Pulmonary artery endothelial cell (primary cell): ENCODE measurements at places on chromosomes 16 and 17.

DNA sequence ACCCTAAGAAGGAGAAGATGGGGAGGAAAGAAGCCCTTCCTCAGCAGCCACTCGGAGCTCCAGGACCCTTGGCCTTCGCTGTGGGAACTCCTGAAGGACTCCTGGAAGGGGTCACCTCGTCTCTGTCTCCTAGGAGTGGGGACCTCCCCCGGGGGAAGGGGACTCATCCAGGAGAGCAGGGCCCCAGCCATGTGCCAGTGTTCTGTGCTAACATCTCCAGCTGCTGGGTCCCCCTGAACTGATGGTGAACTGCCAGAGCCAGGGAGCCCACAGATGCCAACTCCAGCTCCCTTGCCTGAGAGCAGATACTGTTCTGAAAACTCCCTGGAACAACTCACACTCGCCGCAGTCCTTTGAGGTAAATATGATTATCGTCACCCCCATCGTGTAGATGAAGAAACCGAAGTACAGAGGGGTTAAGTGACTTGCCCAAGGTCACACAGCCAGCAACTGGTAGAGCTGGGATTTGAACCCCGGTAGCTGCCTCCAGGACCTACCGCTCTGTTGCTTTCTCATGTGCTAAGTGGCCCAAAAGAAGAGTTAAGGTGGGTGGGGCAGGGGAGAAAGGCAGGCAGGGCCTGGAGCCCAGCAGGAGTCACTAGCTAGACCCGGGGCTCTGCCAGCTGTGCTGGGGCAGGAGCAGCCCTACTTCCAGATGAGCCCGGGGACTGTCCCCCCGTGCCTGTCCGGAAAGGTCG lies 10.5 kb downstream of the TIMM22 start:
- no peak for DNase-seq

- no peak for DNase-seq
Observed at GRCh38 chr17:6641247-6641863, 495 bp downstream of the TXNDC17 start.

DNA sequence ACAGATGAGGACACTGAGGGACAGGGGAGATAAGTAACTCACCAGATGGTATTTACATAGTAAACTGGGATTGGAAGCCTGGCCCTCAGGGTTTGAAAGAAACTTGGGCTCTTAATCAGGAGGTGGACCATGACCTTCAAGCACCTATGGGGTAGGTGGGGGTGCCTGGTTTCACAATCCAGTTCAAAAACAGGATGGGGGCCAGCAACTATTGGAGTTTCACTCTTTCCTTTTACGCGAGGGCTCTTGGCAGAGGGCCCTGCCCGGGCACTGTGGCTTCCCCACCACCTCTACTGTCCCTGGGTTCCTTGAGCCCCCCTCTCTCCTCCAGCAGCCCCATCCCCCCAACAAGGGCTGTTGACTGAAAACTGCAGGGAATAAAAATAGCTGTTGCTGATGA lies 11.3 kb upstream of the PRR29 start:
- no peak for DNase-seq

DNA sequence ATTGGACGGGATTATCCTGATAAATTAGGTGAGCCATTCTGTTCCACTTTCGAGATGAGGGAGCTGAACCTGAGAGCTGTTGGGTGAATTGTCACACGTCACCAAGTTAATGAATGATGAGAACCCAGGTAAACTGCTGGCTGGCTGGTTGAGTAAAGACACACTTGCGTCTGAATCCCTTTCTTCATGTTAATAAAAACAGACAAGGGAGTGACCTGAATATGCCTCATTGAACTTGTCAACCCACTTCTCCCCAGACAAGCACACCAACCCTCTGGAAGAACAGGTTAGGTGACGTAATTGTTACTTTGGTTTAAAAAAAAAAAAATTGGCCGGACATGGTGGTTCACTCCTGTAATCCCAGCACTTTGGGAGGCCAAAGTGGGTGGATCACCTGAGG lies 400.9 kb upstream of the CDH5 start:
- DNase-seq = no peak

DNA sequence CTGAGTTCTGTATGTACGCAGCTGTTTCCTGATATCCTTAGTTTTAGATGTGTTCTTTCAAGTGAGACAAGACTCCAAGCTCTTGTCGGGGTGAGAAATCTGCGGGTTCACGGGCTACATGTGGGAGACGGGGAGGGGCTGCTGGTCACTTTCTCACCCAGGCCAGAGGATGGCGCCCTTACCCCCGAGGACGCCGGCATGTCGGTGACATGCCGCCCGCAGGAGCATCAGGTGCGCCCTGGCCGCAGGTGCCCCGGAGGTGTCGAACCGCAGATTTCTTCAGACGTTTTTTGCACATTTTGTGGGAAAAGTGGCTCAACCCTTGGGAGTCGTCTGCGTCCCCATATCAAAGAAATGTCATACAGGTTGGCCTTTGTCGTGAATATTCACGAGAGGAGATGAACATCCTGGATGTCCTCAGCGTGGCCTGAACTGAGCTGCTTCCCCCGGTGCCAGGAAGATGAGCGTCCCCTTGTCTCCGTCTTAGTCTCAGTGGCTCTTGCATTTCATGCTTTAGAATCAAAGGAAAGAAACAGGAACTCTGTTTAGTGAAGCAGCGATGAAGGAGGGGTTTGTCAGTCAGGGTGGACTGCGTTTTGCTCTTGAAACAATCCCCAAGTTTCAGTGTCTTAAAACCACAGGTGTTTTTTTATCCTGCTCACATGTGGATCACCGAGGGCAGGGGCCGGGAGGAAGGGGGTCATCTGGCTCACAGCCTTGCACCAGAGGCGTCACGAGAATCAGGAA lies 75.4 kb upstream of the ZNF750 start:
- DNase-seq = no peak

- no peak for DNase-seq
Observed at GRCh38 chr16:55179852-55180585, 144.0 kb upstream of the IRX6 start.

DNA sequence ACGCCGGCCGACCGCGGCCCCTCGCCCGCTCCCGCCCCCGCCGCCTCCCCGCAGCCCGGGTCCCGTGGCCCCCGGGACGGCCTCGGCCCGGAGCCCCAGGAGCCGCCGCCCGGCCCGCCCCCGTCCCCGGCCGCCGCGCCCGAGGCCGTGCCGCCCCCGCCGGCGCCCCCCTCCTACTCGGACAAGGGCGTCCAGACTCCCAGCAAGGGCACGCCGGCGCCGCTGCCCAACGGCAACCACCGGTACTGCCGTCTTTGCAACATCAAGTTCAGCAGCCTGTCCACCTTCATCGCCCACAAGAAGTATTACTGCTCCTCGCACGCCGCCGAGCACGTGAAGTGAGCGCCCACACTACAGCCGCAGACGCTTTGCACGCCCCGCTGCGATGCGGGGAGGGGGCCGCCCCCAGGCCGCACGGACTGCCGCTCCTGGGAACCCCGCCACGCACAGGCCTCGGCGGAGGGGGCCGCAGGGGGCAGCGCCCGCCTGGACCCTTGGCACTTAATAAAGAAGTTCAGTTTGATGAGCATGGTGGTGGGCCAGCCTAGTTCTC lies 35.5 kb upstream of the ZC3H18 start:
- DNase-seq = no peak

- no peak for DNase-seq
Observed at GRCh38 chr16:17509194-17509593, 38.4 kb upstream of the XYLT1 start.

GRCh38 chr16:722835-723633 lies 2.1 kb downstream of the ANTKMT start:
- DNase-seq = no peak

DNA sequence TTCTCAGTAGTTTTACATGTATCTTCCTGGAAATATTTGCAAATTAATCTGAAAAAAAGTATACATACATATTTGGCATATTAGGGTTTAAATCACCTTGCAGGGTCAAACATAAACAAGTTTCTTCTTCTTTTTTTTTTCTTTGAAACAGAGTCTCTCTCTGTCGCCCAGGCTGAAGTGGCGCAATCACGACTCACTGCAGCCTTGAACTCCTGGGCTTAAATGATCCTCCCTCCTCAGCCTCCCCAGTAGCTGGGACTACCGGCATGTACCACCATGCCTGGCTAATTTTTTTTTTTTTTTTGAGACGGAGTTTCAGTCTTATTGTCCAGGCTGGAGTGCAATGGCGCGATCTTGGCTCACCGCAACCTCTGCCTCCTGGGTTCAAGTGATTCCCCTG lies 12.6 kb upstream of the FUS start:
- DNase-seq = no peak

GRCh38 chr17:40450175-40450574 lies 6.9 kb downstream of the IGFBP4 start:
- DNase-seq = no peak

DNA sequence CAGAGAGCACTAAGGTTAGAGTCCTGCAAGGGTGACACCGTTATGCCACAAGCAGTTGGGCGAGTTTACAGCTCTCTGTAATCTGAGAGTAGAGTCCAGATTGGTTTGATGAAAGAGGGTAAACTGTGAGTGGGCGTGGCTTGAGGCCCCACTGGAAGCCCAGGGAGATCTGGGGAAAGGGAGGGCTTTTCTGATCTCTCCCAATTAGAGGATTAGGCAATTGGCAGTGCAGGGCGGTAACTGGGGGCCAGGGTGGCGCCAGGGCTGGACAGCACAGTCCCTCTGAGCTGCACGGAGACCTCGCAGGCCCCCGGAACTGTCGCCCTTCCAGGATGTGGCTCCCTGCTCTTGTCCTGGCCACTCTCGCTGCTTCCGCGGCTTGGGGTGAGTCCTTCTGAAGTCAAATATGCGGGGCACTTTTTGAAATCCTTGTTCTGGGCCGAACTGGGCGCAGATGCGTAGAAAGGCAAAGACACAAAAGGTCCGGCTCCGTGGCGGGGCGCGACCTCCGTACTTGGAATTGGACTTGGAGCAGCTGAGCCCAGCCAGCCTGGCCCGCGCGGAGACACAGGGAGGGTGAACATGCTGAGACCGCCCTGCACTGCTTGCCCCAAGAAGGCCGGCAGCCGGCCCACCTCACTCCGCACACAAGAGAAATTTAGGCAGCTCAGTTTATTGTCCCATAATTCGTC lies 72.4 kb downstream of the CES1 start:
- no peak for DNase-seq

GRCh38 chr17:38322156-38322779 lies 21.5 kb downstream of the GPR179 start:
- no peak for DNase-seq

- DNase-seq = no peak
Observed at GRCh38 chr16:67779256-67780014, 26.9 kb downstream of the RANBP10 start.

DNA sequence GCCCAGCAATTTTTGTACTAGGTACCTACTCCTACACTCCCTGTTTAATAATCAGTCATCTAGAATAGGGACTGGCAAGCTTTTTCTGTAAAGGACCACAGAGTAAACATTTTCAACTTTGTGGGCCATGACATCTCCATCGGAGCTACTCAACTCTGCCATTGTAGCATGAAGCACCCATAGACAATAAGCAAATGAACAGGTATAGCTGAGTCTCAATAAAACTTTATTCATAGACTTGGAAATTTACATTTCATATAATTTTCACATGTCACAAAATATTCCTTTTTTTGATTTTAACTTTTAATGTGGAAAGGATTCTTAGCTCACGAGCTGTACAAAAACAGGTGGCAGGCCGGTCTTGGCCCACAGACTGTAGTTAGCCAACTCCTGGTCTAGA lies 345.8 kb downstream of the SOX9 start:
- no peak for DNase-seq

DNA sequence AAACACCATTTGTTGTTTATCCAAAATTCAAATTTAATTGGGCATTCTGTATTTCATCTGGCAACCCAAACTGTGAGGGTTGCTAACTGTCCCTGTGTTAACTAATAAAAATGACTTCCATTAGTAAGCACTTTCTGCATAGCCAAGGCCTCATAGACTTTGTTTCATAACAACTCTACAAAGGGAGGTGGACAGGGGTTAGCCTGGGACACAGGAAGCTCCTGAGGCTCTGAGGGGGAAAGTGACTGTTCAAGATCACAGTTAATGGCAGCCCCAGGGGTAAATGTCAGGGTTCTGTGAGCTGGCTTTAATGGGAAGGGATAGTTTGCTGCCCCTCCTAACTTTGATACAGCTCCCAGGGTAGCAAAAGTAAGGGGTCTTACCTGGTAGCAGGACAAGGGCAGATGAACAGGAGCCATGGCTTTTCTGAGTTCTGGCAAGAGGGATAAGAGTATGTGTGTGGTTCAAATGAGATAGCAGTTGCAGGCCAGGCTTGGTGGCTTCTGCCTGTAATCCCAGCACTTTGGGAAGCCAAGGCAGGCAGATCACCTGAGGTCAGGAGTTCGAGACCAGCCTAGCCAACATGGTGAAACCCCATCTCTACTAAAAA lies 2.2 kb downstream of the HEATR9 start:
- DNase-seq = no peak

DNA sequence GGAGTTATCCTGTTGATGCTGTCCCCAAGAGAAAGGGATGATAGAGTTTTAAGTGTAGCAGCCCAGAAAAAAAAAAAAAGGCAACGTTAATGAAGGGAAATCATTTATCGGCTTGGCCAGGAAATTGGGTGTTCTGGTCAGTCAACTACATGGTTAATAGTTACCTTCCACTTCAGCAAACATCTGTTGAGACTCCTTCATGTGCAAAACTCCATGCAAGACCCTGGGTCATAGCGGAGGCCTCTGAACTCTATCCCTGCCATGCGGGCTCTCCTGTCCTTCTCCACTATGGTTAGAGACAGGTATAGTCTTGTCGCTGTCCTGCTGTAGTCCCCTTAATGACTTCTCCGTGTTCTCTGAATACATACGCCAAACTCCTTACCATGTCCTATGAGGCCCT lies 3.5 kb upstream of the LYRM9 start:
- DNase-seq = no peak

DNA sequence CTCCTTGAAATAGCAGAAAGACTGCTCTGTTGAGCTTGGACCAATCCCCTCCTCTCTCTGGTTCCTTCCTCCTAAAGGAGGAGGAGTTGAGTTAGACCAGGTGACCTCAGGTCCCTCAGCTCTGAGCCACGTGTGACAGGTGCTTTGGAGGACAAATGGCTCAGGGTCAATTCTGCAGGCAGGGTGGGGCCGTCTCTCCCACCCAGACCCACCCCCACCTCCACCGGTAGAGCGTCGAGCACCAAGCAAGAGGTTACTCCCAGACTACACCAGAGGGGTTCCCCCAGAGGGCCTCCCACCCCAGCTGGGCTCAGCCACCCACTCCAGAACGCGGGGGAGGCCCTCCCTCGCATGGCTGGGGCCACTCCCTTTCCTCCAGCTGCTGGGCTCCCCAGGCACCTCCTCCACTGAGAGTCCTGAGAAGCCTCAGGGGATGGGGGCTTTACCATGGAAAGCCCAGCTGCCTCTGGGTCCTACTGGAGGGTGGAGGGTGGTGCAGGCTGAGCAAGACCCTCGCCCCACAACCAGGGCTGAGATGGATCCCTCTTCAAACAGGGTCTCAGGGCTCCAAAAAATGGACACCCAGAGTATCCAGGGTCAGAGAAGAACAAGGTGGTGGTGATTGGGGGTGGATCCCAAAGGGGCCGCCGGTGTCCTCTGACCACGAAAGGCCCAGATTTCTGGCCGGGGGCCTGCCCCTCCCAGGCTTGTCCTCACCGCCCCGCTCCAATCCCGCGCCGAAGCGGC lies 7.6 kb downstream of the MYO1C start:
- DNase-seq = no peak
